ENCODE measurements at places on chromosomes 2 and 18. TPM values are rescaled to one million over a fixed set of nuclear protein-coding genes. Genes with fewer than 3 reads are reported as not detected.

The ST6GAL2 gene
- not detected for total RNA-seq

The CAVIN2 gene
- 23.7 TPM for total RNA-seq

The SETBP1 gene
- 36.0 TPM for total RNA-seq

The RAB27B gene
- 24.0 TPM for total RNA-seq

The TMEFF2 gene
- not detected for total RNA-seq

The HJURP gene
- 0.87 TPM for total RNA-seq

The MCM6 gene
- 15.9 TPM for total RNA-seq

The EGR4 gene
- total RNA-seq: 1.1 TPM

The UGT1A6 gene
- not detected for total RNA-seq

The INPP5D gene
- 385 TPM for total RNA-seq

The MYO5B gene
- 0.33 TPM for total RNA-seq

The DTYMK gene
- 15.6 TPM for total RNA-seq

The ALPP gene
- 0.30 TPM for total RNA-seq

The DCAF17 gene
- 20.0 TPM for total RNA-seq

The GCG gene
- not detected for total RNA-seq

The POTEC gene
- not detected for total RNA-seq

The NTSR2 gene
- total RNA-seq: not detected

The CSRNP3 gene
- not detected for total RNA-seq

The IL36RN gene
- not detected for total RNA-seq

The CHRND gene
- total RNA-seq: not detected

The OTOS gene
- total RNA-seq: not detected

The SAG gene
- 0.12 TPM for total RNA-seq

All from natural killer cell (primary cell).